ENCODE measurements at places on chromosomes 16 and 17. TPM values are rescaled to one million over a fixed set of nuclear protein-coding genes. Genes with fewer than 3 reads are reported as not detected.

- DNase-seq = no peak
Measured at GRCh38 chr17:21035406-21035805, 7.4 kb downstream of the USP22 start.

DNA sequence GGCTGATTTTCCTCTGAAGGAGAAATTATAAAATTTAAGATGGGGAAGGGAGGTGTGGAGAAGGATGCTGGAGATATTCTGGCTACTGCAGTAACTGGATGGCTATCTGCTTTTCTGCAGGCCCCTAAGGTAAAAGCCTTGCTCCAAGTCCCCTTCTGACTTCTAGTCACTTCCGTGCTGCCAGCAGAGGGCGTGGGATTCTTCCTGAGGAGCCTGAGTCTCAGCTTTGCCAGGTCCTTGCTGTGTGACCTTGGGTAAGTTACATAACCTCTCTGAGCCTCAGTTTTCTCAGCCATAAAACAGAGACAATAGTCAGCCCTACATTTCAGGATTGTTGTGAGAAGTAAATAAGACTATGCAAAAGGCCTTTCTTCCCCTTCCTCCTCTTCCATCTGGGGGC is 24.3 kb upstream of the TMEM220 start:
- peak; percentile 34 for DNase-seq

DNA sequence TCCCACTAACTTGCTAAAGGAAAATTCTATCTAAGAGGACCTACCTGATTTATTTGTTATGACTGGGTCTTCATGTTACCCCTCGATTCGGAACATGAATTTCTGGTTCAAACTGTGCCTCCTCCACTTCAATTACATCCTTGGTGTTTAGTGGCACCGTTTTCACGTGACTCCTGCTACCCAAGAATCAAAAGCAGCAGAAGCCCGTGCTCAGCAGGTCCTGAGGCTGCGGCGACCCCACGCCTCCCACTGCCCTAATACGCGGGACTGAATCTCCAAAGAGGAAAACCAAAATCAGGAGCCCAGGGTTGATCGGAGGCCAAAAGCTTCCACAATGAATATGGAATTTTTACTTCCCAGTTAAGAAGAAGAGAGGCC is 94.0 kb upstream of the METRNL start:
- DNase-seq = no peak

The CSH2 gene
- not detected for total RNA-seq

The SOST gene
- total RNA-seq = not detected

All from neural crest cell (in vitro differentiated cells).